OCI-M1 (cell line): ENCODE measurements at places on chromosomes 2 and 18.

- no peak for DNase-seq
These were observed 286.0 kb upstream of the LYPD1 start for GRCh38 chr2:132955871-132956615.

DNA sequence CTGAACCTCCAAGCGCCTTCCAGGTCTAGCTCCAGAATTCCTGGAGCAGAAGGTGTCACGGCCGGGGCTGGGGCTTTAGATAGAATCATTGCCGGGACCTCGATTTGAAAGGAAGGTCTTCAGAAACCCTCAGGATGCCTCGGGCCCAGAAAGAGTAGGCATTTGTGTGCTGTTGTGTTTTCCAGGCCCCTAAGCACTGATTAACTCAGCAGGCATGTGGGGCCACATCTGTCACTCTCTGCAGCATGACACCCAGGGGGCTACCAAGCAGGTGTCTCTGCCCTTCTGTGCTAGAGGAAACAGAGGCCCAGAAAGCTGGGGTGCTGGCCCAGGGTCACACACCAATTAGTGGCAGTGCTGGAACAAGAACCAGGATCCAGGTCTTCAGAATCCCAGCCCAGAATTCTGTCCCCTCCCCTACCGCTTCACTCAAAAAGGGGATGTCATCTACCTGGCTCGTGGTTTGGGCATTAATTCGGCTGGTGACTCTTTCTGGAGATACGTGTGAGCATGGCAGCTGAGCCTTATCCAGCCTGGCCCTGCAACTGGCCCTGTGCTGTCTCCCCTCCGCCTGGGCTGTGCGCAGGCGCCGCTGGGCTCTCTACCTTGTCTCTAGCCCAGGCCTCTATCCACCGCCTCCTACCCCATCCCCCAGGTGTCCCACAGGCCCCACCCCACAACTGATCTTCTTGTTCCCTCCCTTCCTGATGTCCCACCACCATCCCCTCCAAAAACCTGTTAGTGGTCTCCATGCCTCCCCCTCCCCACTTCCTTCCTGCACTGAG, 245.4 kb downstream of the ATAD2B start:
- DNase-seq: no peak

GRCh38 chr2:218030409-218031195, 27.8 kb upstream of the TNS1 start:
- DNase-seq: no peak

DNA sequence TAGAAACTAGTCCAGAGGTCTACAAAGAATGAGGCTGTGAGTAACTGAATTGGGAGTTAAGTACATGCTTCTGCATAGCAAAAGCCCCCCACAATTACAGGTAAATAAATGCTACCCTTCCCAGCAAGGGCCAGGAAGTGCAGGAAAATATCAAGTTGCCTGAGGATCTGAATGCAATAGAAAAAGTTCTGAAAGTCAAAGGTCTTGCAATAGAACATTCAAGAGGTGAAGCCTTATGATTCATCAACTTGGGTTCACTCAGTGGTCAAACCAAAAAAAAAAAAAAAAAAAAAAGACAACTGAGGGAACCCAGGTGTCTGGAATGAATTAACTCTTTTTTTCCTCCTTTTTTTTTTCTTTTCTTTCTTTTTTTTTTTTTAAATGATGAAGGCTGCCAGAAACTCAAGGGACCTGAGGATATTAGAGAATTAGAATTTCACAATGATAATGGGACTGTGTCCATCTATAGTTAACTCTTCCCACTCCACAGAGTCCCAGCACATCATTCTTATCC, 42.9 kb upstream of the RFX8 start:
- DNase-seq: no peak

DNA sequence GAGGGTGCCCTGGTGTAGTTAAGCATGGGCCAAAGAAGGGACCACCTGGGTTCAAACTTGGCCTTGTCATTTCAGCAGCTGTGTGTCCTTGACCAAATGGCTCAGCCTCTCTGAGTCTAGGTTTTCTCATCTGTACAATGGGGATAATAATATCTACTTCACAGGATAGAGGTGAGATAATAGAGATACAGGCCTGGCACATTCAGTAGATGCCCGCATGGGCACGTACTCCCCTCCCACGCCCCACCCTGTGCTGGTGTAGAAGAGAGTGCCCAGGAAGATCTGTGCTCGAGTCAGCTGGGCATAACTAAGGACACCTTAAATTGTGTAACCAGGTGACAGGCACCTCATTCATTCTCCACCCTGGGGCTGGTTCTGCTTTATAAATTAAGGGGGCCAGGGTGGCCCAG, 8.4 kb upstream of the TMEM185B start:
- no peak for DNase-seq

GRCh38 chr2:26587994-26588393, 53.2 kb downstream of the CIB4 start:
- DNase-seq: no peak

- no peak for DNase-seq
These were observed 28.4 kb downstream of the IMPA2 start for GRCh38 chr18:12009581-12010140.

DNA sequence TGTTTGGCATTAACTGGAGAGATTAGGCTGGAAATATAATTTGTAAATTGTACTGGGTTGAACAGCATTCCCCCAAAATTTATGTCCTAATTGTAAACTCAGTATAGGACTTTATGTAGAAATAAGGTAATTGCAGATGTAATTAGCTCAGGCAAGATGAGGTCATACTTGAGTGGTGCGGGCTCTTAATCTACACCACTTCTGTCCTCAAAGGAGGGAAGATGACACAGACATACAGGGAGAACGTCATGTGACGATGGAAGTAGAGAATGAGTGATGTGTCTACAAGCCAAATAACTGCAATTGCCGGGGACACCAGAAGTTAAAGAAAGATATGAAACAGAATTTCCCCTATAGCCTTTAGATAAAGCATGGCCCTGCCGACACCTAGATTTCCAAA, 1501.1 kb upstream of the PIK3C3 start:
- no peak for DNase-seq
